ENCODE measurements at places on chromosomes 12 and 14.

- DNase-seq, result no peak
Observed at GRCh38 chr12:119383206-119383605, 48.7 kb downstream of the CCDC60 start.

GRCh38 chr12:101490286-101490920, 15.3 kb downstream of the SPIC start:
- DNase-seq, result peak; percentile 41

- no peak for DNase-seq
Observed at GRCh38 chr14:102034301-102034700, 52.5 kb downstream of the HSP90AA1 start.

DNA sequence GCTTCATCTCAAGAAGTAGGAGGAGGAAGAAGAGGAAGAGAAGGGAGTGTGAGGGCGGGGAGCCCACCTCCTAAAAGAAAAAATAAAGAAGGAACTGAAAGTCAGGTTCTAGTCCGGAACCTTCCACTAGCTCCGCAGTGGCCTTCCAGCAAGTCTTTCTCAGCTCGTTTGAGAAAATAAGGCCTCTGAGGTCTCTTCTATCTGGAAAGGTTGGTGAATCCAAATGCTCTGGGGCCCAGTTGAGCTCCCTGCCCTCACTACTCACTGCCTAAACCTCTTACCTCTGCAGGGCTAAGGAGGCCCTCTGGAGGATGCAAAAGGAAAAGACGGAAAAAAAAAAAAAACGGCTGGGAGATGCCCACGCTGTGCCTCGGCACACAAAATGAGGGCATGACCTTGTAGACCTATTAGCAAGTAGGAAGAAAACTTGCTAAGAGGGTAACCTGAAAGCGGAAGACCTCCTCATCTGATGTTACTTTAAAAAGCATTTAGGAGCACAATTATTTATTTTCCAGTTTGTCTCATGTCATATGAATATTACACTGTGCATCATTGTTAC, 35.9 kb downstream of the FBLN5 start:
- DNase-seq, result peak; percentile 34

DNA sequence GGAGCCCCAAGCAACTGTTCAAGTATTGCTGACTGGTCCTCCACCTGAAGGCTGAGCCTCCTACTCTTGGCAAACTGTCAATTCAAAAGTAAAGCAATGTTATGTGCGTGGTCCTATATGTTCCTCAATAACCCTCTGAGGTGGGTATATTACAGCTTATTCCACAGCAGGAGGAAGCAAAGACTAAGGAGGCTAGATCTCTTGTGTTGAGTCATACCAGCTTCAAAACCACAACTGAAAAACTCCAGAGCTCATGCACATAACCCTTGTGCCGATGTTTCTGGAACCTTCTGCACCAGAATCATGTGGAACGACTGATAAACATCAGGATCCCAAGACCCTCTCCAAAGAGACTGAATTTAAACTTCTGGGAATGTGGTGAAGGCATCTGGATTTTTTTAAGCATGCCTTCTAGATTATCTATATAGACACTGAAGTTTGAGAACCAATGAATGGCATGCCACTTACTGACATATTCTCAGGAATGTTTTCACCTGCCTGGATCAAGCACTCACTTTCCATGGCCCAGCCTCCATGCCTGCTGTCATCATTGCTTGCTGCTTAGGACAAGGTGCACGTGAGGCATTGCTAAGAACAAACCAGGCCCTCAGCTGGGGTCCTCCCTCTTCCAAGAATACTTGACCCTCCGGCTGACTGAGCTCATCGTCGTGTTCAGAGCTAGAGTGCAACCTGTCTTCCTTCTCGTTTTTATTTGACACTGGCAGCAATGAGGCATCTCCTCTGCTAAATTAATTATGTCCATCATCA, 194.7 kb downstream of the BCL11B start:
- no peak for DNase-seq

DNA sequence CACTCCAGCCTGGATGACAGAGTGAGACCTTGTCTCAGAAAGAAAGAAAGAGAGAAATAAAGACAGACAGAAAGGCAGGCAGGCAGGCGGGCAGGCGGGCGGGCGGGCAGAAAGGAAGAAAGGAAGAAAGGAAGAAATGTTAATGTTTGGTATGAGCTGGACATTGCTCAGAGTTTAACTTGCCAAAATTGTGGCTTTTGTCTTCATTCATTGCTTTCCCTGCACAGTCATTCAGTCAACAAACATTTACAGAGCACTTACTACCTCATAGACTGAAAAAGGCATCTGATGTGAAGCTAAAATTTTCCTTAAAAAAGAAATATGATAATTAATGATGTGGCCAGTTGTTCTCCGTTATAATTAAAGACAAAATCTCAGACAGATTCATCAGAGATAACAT, 247.1 kb downstream of the SPTSSA start:
- no peak for DNase-seq

- no peak for DNase-seq
Observed at GRCh38 chr12:6157482-6157881, 33.0 kb upstream of the VWF start.

GRCh38 chr14:75906680-75907280, 75.0 kb downstream of the TGFB3 start:
- peak; percentile 67 for DNase-seq

DNA sequence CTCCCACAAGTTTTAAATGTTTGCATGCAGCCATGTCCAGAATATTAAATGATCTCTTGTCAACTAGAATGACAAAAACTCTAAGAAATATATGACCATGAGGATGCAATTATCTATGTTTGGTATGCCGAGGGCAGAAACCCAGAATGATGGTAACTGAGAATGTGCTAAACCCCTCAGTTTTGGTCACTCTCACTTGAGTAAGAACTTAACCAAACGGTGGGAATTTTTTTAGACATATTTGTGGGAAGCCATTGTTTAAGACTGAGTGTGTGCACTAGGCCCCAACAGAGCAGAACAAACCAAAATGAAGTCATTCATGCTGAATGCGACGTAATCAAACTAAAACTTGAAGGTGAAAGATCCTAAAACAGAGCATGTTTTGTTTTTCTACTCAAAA, 1927.9 kb upstream of the SEL1L start:
- no peak for DNase-seq

DNA sequence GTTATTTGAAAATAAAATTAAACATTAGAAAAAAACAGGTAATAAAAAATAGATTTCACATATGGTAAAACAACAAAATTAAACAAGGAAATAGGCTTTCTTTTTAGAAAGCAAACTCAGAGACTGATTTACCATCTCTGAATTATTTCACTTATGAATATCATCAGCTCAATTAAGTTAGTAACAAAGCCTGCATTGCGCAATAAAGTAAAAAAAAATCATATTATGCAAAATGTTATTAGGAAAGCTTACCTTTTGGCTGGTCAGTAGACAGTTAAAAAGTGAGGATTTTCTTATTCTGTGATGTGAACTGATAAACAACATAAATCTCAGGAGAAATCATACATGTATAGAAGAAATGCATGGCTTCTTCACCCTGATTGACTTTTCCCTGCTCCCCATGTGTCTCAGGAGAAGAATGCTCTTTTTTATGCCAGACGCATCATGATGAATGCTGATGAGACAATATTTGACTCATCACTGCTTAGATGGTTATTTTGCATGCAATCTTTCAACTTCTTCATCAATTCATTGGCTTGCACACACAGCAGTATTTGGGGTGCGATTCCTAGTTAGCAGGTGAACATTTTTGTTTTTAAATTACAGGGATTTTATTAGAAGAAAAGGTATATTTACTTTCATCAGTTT, 124.5 kb upstream of the USP15 start:
- DNase-seq, result no peak

DNA sequence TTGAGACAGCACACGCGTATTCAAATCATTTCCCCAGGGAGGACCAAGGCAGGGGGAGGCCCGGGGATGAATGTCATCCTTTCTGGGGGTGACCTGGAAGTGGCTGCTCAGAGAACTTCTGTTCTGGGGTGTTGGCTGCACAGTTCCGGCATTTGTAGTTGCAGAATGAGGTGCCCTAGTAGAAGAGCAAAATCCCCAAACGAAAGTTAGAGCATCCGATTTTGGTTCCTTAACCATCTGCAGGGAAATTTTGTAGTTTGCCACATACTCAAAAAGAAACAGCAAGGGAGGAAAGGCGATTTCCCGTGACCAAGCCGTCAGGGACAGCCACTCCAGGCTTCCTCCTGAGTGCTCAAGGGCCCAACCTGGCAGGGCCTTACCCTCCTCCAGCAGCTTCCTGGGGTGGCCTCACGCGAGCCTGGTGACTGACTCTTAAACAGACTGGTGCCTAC, 13.0 kb upstream of the TRAF3 start:
- no peak for DNase-seq

GRCh38 chr14:37594238-37594970, 645 bp downstream of the FOXA1 start:
- DNase-seq, result peak; percentile 77

DNA sequence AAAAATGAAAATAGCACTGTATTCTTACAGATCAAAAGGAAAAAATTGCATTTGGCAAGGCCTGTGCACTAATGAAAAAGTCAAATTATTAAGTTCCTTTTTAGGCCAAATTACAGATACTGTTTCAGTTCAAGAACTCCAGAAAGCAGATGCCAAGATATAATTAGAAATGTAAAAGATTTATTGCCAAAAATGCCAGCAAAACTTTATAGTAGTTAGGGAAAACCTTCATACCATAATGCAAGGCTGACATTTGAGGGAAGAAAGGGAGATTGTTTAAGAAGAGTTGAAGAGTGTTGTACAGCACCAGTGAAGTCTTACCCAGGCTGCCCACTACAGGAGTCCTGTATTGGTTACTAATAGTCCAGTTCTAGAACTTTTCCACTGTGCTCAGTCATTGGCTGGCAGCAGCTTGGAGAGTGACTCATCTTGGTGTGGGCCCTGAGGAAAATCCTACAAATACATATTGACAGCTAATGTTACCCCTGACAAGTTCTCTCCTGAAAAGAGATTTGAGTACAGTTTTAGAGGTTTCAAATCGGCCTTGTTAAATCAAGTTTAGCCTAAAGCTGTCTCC, 600.4 kb downstream of the C12orf50 start:
- DNase-seq, result no peak

GRCh38 chr12:61282790-61283575, 977.2 kb upstream of the USP15 start:
- no peak for DNase-seq
